Activated naive CD4-positive, alpha-beta T cell treated with anti-CD3 and anti-CD28 coated beads for 36 hours (primary cell): ENCODE measurements at places on chromosomes 3 and 15. TPM values are rescaled to one million over a fixed set of nuclear protein-coding genes. Genes with fewer than 3 reads are reported as not detected.

DNA sequence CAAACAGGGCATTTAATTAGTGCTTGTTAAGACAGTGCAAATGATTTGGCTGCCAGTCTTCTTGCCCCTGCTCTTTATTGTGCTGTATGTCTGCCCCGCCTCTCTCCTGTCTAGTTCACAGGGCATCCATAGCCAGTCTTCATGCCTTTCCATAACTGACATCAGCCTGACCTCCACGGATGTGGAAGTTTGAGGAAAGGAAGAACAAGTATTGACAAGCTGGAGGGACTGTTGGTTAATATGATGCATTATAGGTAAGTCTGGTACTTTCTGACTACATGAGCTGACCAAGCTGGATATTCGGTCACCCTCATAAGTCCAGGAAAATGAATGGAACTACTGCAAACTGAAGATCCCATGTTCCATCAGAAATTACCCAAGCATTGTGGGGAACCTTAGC is 325.9 kb downstream of the TIGIT start:
- H3K36me3 ChIP-seq, result peaks cover 11% of the 10 kb centered on the region
- H3K27ac ChIP-seq, result no peak overlapping the region
- peaks cover 17% of the 10 kb centered on the region for H3K4me1 ChIP-seq
- no peak for DNase-seq

GRCh38 chr15:56980473-56980872 is 62.0 kb downstream of the TCF12 start:
- H3K27me3 ChIP-seq, result no peaks in the 10 kb centered on the region
- no peak for DNase-seq
- peaks cover 2% of the 10 kb centered on the region for H3K36me3 ChIP-seq
- H3K27ac ChIP-seq, result no peak overlapping the region
- no peak overlapping the region for H3K4me3 ChIP-seq

DNA sequence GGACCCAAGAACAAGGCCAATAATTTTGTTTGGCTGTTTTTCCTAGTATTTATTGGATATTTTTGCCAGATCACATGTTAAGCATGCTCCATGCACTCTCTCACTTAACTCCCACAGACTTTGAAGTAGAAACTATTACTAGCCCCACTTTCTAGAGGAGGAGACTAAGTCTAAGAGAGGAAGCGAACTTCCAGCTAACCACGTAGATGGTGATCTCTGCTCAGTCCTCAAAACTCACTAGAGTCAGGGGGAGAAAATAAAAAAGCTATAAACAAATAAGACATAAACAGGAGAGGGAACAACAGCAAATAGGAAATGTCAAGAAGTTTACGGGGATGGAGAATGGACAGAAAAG is 481.0 kb upstream of the PROK2 start:
- H3K4me1 ChIP-seq, result peaks cover 51% of the 10 kb centered on the region
- no peaks in the 10 kb centered on the region for H3K27me3 ChIP-seq
- no peak overlapping the region for H3K27ac ChIP-seq
- no peaks in the 10 kb centered on the region for H3K36me3 ChIP-seq
- no peak overlapping the region for H3K4me3 ChIP-seq
- no peak for DNase-seq

DNA sequence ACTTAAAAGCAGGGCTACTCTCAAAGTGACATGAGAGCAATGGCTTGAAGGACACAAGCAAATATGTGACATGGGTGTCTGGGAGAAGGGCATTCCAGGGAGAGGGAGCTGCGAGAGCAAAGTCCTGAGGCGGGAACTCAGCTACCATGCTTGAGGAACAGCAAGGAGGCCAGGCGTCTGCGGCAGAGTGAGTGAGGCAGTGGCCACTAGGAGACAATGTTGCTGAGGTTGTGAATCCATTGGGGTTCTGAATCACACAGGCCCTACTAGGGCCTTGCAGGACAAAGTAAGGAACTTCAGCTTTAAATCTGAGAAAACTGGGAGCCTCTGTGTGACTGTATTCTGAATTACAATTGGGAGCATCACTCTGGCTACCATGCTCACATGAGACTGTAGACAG is 94.1 kb upstream of the PRICKLE2 start:
- no peaks in the 10 kb centered on the region for H3K36me3 ChIP-seq
- no peak overlapping the region for H3K4me3 ChIP-seq
- H3K4me1 ChIP-seq, result no peaks in the 10 kb centered on the region
- DNase-seq, result no peak
- peaks cover 3% of the 10 kb centered on the region for H3K27me3 ChIP-seq

- no peaks in the 10 kb centered on the region for H3K4me1 ChIP-seq
- H3K4me3 ChIP-seq, result no peak overlapping the region
- no peaks in the 10 kb centered on the region for H3K36me3 ChIP-seq
- no peak for DNase-seq
- H3K27ac ChIP-seq, result no peak overlapping the region
Observed at GRCh38 chr3:77052733-77053670, 13.1 kb downstream of the ROBO2 start.

GRCh38 chr15:81959196-81959595 is 86.6 kb downstream of the MEX3B start:
- no peaks in the 10 kb centered on the region for H3K36me3 ChIP-seq
- H3K27me3 ChIP-seq, result no peaks in the 10 kb centered on the region
- H3K4me1 ChIP-seq, result no peaks in the 10 kb centered on the region
- H3K4me3 ChIP-seq, result no peak overlapping the region
- no peak overlapping the region for H3K27ac ChIP-seq

DNA sequence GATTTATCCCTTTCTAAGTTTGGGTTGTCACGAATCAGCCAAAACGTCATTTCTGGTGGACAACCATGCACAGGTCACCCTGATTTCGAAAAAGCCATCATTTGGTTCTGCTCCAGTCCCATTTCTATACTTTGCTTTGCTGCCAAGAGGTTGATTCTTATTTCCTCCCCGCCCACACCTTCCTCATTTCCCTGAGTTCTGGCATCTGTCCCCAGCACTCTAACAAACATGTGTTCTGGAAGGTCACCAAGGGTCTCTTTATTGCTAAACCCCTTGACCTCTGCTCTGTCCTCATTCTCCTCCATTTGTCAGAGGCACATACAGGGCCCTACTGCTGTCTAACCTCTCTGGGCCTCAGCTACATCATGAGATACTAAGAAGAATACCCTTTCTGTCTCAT is 36.4 kb upstream of the PTPRG start:
- peaks cover 21% of the 10 kb centered on the region for H3K4me1 ChIP-seq
- no peaks in the 10 kb centered on the region for H3K36me3 ChIP-seq

DNA sequence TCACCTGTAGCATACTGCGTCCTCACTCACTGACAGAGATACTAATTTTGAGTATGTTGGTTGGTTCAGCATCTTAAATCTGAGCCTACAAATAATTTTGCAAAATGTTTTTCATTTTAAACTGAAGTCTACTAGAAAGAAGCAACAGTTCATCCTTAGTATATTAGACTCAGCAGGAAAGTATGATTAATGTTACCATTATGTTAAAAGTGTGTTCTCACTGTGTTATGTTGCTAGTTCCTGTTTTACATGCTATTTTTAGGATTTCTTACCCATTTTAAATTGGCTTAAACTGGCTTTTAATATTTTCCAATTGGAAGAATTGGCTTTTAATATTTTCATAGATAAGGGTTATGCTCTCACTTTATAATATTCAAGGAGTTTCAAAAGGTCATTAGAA is 25.7 kb downstream of the ACKR4 start:
- H3K36me3 ChIP-seq, result peaks cover 27% of the 10 kb centered on the region
- no peaks in the 10 kb centered on the region for H3K27me3 ChIP-seq
- H3K4me1 ChIP-seq, result peaks cover 6% of the 10 kb centered on the region
- no peak overlapping the region for H3K27ac ChIP-seq
- H3K4me3 ChIP-seq, result no peak overlapping the region

- H3K4me3 ChIP-seq, result no peak overlapping the region
- H3K27ac ChIP-seq, result no peak overlapping the region
- no peaks in the 10 kb centered on the region for H3K36me3 ChIP-seq
- H3K27me3 ChIP-seq, result peaks cover 14% of the 10 kb centered on the region
- no peak for DNase-seq
Observed at GRCh38 chr3:113707835-113708234, 11.4 kb upstream of the USF3 start.

DNA sequence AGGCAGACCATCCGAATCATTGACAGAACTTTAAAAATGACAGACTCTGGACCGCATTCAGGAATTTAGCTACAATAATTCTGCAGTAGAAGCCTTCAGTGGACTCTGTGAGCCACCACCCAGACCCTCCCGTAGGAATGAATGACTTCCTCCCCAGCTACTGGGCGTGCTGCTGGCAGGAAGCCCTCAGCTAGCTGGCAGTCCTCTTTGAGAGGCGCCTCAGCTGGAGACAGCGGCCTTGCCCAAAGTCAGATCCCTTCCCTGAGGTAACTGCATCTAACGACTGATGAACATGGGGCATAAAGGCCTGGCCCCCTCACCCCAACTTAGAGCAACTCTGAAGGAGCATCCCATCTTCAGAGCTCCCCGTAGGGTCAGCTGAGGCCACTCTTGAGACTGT is 25.8 kb downstream of the CRABP1 start:
- H3K27me3 ChIP-seq, result peaks cover 3% of the 10 kb centered on the region
- H3K27ac ChIP-seq, result no peak overlapping the region
- DNase-seq, result no peak

DNA sequence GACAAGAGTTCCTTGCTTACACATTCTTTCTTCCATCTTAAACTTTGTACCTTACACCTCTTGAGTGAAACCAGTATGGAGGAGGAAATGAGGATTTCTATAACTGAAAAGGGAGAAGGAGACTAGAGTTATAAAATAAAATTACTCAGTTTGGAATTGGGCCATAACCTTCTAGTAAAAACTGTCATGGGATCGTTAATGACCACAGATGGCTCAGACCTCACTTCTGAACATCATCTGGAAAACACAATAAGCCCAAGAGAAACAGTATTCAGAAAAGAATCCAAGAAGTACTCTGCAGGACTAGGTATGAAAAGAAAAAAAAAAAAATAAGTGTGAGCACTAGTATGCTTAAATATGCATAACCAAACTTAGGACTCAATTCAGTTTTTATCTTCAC is 12.1 kb downstream of the GAP43 start:
- H3K27me3 ChIP-seq, result peaks cover 16% of the 10 kb centered on the region
- DNase-seq, result no peak
- no peak overlapping the region for H3K27ac ChIP-seq
- no peaks in the 10 kb centered on the region for H3K4me1 ChIP-seq
- H3K4me3 ChIP-seq, result no peak overlapping the region

DNA sequence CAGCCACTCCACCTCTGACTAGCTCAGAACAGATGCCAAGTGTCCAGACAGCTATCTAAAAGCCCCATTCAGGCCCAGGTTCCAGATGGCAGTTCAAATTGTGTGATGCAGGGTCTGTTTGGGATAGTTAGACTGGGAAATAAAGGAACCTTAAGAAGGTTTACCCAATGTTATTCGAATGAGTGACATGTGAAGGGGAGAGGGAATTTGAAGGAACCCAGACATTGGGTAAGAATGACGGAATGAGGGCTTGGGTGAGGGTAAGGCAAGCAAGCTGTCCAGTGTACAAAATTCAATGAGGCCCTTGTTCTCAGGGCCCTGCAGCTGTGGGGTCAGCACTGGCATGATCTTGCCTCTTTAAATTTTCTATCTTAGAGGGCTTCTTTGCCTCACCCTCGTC is 34.1 kb downstream of the ATP13A5 start:
- H3K4me1 ChIP-seq, result no peaks in the 10 kb centered on the region
- DNase-seq, result no peak
- peaks cover 17% of the 10 kb centered on the region for H3K27me3 ChIP-seq
- no peak overlapping the region for H3K27ac ChIP-seq
- no peaks in the 10 kb centered on the region for H3K36me3 ChIP-seq
- no peak overlapping the region for H3K4me3 ChIP-seq

DNA sequence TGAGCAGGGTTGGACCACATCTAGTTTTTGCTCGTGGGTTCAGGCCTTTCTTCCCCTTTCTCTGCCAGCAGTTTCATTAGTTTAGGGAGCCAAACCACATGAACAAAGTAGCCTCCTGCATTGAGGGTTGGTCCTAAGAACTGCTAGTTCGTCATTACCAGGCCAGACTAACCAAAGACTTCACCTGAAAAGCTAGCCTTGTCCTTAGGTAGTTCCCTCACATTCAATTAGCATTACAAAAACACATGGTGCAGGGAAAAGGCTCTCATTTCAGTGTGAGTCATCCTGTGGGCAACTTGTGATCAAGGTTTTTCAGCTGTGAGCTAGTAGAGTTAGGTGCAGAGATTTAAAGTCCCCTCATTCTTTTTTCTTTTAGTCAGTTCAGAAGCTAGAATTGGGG is 279.3 kb upstream of the CTNNB1 start:
- H3K27me3 ChIP-seq, result peaks cover 8% of the 10 kb centered on the region
- no peaks in the 10 kb centered on the region for H3K4me1 ChIP-seq
- DNase-seq, result no peak
- H3K4me3 ChIP-seq, result no peak overlapping the region
- no peaks in the 10 kb centered on the region for H3K36me3 ChIP-seq

DNA sequence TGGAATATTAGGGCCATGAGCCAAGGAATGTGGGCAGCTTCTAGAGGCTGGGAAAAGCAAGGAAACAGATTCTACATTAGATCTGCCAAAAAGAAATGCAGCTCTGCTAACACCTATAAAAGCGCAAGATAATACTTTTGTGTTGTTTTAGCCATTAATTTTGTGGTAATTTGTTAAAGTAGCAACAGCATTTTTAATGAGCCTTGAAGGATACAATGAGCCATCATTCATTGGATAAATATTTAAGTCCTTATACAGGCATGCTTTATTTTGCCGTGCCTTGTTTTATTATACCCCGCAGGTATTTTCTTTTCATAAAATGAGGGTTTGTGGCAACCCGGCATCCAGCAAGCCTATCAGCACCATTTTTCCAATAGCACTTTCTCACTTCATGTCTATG is 15.0 kb downstream of the ARL14 start:
- no peak overlapping the region for H3K27ac ChIP-seq
- H3K27me3 ChIP-seq, result no peaks in the 10 kb centered on the region
- DNase-seq, result no peak
- H3K36me3 ChIP-seq, result no peaks in the 10 kb centered on the region

- no peak overlapping the region for H3K27ac ChIP-seq
- H3K27me3 ChIP-seq, result no peaks in the 10 kb centered on the region
Observed at GRCh38 chr15:44370830-44371229, 56.6 kb upstream of the CTDSPL2 start.

GRCh38 chr15:85312486-85312885 is 67.9 kb upstream of the AKAP13 start:
- H3K4me1 ChIP-seq, result peaks cover 53% of the 10 kb centered on the region
- H3K27ac ChIP-seq, result no peak overlapping the region
- H3K4me3 ChIP-seq, result no peak overlapping the region
- H3K27me3 ChIP-seq, result no peaks in the 10 kb centered on the region
- no peaks in the 10 kb centered on the region for H3K36me3 ChIP-seq

GRCh38 chr3:22960105-22960984 is 242.8 kb upstream of the UBE2E2 start:
- H3K27me3 ChIP-seq, result no peaks in the 10 kb centered on the region
- no peak overlapping the region for H3K27ac ChIP-seq
- no peaks in the 10 kb centered on the region for H3K36me3 ChIP-seq
- peak; percentile 44 for DNase-seq
- H3K4me3 ChIP-seq, result no peak overlapping the region

GRCh38 chr15:48896869-48897814 is 19.2 kb downstream of the EID1 start:
- no peak for DNase-seq
- no peak overlapping the region for H3K4me3 ChIP-seq
- H3K36me3 ChIP-seq, result no peaks in the 10 kb centered on the region
- H3K27me3 ChIP-seq, result peaks cover 15% of the 10 kb centered on the region
- no peak overlapping the region for H3K27ac ChIP-seq

GRCh38 chr3:64916937-64917336 is 229.1 kb upstream of the ADAMTS9 start:
- no peaks in the 10 kb centered on the region for H3K36me3 ChIP-seq
- H3K27me3 ChIP-seq, result no peaks in the 10 kb centered on the region
- H3K4me1 ChIP-seq, result no peaks in the 10 kb centered on the region
- no peak overlapping the region for H3K4me3 ChIP-seq
- no peak for DNase-seq

FSTL1 gene
- not detected for total RNA-seq

STRA6 gene
- not detected for total RNA-seq

ESYT3 gene
- 0.96 TPM for total RNA-seq

RAD18 gene
- 45.4 TPM for total RNA-seq

CRYBG3 gene
- 1.3 TPM for total RNA-seq

ADGRG7 gene
- total RNA-seq, result not detected

IMPDH2 gene
- 593 TPM for total RNA-seq

FANCD2OS gene
- not detected for total RNA-seq

SLC24A5 gene
- total RNA-seq, result not detected
